Spinal cord (tissue), 10 donors: ENCODE measurements at places on chromosomes 3 and 15.

DNA sequence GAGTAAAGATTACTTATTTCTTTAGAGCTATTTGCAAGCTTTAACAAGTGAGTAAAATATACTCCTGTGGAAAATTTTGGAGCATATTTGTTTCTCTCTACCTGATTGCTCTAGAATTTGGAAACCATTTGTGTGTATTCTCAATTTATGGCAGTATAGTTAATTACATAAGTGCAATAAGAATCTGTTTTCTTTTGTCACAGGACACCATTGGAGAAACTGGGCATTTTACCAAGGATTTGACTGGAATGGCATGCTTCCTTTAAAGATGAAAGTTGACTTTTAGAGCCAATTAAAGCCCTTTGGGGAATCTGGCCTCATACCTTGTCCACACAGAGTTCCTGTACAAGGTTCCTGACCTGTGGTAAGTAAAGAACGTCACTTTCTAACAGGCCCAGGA is 38.4 kb downstream of the PAQR5 start:
- DNase-seq: no peak

- no peak for DNase-seq
These were observed 358.5 kb downstream of the ZNF385D start for GRCh38 chr3:21392526-21392925.

- DNase-seq: no peak
These were observed 86.7 kb upstream of the SLC25A36 start for GRCh38 chr3:140854961-140855360.

- DNase-seq: no peak
These were observed 6.3 kb downstream of the BHLHE40 start for GRCh38 chr3:4985330-4986174.

DNA sequence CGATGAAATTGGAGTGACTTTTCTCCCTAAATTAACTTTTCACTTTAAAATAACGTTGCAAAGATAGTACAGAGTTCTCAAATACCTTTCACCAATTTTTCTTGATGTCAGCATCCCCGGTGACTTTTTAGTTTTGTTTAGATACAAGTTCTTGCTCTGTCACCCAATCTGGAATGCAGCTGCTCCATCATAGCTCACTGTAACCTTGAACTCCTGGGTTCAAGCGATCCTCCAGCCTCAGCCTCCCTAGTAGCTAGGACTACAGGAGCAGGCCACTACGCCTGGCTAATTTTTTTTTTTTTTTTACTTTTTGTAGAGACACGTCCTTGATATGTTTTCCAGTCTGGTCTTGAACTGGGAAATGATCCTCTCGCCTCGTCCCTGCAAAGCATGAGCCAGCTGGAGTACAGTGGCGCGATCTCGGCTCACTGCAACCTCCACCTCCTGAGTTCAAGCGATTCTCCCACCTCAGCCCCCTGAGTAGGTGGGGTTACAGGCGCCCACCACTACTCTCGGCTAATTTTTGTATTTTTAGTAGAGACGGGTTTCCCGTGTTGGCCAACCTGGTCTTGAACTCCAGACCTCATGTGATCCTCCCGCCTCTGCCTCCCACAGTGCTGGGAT is 747 bp downstream of the NSUN3 start:
- no peak for DNase-seq
